ENCODE measurements at places on chromosomes 6 and 20. TPM values are rescaled to one million over a fixed set of nuclear protein-coding genes. Genes with fewer than 3 reads are reported as not detected.

Gene LTA
- not detected for total RNA-seq

Gene C20orf141
- total RNA-seq = not detected

Gene MOG
- not detected for total RNA-seq

Gene SLC52A3
- 1.1 TPM for total RNA-seq

Gene TAGAP
- total RNA-seq = 17.1 TPM

Gene ADGRG6
- 35.7 TPM for total RNA-seq

Gene ME1
- 12.9 TPM for total RNA-seq

Gene NKX2-2
- total RNA-seq = not detected

Gene LY6G6F
- 0.97 TPM for total RNA-seq

Gene PTGIS
- total RNA-seq = 41.2 TPM

Gene MYB
- 6.1 TPM for total RNA-seq

Gene CLDN20
- total RNA-seq = not detected

Gene MCHR2
- total RNA-seq = not detected

Gene ZBTB46
- total RNA-seq = 9.9 TPM

Gene CFAP61
- 8.6 TPM for total RNA-seq

Gene SMOC2
- 12.6 TPM for total RNA-seq

Gene TUBE1
- 22.2 TPM for total RNA-seq

Gene EDN3
- 0.27 TPM for total RNA-seq

Gene RNF182
- 5.3 TPM for total RNA-seq

Gene FAM217A
- not detected for total RNA-seq

Gene SPTLC3
- total RNA-seq = 18.7 TPM

- no peak for DNase-seq
Observed at GRCh38 chr20:50572938-50573777, 63.0 kb downstream of the PTPN1 start.

DNA sequence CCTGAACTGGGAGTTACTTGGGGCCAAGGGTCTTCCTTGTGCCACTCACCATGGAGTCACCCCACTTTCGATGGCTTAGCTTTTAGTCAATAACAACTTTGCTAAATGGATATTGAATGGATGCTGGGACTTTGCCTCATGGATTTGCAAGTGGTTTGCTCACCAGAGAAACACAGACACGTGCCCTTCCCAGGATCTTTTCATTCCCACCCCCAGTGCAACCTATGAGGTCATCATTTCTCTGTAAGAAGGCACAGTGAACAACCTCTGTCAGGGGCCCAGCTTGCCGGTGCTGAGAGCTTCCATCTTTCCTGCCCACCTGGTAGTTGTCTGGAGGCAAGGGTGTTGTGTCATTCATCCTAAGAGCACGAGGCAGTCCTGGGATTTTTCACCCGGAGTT is 256.8 kb upstream of the PMEPA1 start:
- DNase-seq = no peak

DNA sequence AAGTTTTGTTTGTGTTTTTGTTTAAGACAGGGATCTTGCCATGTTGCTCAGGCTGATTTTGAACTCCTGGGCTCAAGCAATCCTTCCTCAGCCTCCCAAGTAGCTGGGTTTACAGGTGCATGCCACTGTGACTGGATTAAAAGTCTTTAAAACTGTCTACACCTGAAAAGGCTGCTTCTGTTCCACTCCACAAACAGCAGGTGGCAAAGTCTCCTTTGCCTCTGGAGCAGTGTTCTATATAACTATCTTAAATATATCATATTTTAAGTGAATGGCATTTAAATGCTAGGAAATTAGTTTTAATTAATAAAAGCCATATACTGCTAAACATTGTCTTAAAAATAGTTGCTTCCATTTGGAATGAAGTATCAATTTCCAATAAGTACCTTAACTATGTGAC is 89.2 kb upstream of the BCLAF1 start:
- no peak for DNase-seq

DNA sequence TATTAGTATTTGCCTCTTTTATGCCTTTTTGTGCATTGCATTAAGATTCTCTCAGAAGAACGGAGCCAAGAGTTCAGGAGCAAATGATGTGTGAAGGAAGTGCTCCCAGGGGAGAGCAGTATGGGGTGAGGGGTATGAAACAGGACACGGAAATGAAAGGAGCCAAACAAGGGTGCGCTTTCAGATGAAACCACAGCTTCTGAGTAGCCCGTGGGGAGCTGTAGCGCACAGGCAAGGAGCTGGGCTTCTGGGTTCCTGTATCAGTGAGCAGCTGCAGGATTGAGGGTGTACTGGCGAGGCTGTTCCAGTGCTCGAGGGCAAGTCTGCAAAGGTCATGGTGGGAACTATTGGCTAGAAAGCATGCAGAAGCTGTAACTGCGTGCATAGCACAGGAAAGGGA is 25.4 kb downstream of the ANKEF1 start:
- DNase-seq = no peak

- no peak for DNase-seq
Observed at GRCh38 chr20:13741879-13742278, 42.8 kb downstream of the ESF1 start.

- DNase-seq = no peak
Observed at GRCh38 chr20:1817577-1818211, 77.5 kb upstream of the SIRPA start.

- DNase-seq = no peak
Observed at GRCh38 chr6:129849456-129849855, 11.7 kb downstream of the TMEM244 start.

DNA sequence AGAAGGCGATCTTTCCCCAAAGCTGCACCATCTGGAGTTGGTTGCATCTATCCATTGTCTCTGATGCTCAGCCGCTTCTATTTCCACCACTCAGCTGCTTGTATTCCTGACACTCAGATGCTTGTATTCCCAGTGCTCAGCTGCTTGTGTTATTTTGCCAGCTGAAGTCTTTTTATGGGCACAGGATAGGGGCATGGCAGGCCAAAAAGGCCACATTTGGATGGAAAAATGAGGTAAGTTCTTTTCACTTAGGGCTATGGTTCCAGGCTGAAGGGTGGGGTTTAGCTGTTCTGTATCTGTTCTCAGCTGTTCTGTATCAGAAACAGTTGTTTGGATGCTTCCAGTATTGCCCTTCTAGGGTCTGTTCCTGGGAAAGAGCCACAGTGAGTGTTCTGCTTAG is 944.9 kb downstream of the QKI start:
- no peak for DNase-seq

GRCh38 chr20:62914970-62915457 is 11.3 kb downstream of the DIDO1 start:
- peak; percentile 36 for DNase-seq

- no peak for DNase-seq
Observed at GRCh38 chr6:91569071-91569470, 982.2 kb upstream of the MAP3K7 start.

GRCh38 chr6:148307405-148307804 is 35.2 kb upstream of the SASH1 start:
- no peak for DNase-seq

- DNase-seq = no peak
Observed at GRCh38 chr20:12748359-12748994, 260.3 kb upstream of the SPTLC3 start.

DNA sequence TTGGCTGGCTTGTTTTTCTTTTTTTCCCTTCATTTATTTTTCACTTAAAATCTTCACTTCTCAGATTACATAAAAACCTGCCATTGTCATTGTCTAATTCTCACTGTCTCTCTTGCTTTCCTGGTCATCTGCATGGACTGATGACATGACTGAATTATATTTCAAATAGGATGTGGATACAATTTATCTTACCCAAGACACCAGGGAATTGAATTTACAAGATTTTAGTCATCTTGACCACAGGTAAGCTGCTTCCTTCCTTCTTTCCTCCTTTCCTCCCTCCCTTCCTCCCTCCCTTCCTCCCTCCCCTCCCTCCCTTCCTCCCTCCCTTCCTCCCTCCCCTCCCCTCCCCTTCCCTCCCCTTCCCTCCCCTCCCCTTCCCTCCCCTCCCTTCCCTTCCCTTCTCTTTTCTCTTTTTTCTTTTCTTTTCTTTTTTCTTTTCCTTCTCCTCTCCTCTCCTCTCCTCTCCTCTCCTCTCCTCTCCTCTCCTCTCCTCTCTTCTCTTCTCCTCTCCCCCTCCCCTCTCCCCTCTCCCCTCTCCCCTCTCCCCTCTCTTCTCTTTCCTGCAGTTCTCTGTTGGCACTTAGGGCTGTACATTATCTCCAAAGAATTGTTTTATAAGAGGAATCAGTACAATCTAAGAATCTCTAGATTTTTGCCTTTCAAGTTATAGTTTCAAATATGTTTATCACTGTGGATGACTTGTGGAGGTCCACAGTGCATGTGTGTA is 171.5 kb downstream of the CARMIL1 start:
- no peak for DNase-seq

DNA sequence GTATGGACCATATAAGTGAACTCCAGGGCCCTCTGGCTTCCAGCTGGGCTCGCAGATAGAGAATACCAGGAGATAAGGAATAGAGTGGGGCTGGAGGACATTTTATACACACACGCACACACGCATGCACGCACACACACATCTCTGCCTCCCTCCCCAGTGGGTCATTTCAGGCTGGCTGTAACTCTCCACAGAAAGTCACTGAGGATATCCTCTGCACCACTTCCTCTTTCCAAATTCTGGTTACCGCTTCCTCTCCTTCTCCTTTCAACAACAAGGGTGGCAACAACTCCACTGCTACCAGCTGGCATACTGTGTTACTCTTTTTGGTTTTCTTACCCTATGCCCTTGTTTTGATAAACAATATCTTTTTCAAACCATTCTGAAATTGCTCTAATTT is 280.2 kb downstream of the COL12A1 start:
- DNase-seq = no peak

GRCh38 chr6:7730001-7730783 is 4.3 kb downstream of the BMP6 start:
- no peak for DNase-seq

DNA sequence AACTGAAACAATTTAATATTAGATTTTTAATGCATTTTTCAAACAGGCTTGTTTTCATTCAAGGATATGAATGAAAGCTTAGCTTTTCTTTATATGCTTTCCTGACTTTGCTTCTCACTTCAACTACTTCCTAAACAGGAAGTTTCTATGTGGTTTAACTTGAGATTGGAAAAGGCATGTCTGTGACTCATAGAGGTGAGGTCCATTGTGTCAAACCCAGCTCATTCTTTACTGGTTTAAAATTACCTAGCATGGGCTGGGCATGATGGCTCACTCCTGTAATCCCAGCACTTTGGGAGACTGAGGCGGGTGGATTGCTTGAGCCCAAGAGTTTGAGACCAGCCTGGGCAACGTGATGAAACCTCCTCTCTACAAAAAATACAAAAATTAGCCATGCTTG is 34.4 kb downstream of the EFHC1 start:
- no peak for DNase-seq

GRCh38 chr20:52313341-52313963 is 121.9 kb upstream of the ZFP64 start:
- DNase-seq = no peak

DNA sequence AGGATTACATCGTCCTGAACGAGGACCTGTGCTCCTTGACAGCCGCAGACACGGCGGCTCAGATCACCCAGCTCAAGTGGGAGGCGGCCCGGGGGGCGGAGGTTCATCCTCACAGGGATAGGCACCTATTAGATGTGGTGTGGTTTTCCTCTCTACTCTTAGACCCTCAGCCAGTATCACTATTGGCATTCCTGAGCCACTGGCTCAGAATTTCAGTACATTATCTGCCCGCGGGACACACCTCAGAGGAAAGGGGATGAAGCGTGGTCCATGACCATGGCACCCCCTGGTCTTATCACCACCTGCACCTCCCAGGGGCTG is 34.6 kb upstream of the HLA-G start:
- no peak for DNase-seq

GRCh38 chr6:116562614-116563013 is 8.7 kb upstream of the RWDD1 start:
- no peak for DNase-seq

DNA sequence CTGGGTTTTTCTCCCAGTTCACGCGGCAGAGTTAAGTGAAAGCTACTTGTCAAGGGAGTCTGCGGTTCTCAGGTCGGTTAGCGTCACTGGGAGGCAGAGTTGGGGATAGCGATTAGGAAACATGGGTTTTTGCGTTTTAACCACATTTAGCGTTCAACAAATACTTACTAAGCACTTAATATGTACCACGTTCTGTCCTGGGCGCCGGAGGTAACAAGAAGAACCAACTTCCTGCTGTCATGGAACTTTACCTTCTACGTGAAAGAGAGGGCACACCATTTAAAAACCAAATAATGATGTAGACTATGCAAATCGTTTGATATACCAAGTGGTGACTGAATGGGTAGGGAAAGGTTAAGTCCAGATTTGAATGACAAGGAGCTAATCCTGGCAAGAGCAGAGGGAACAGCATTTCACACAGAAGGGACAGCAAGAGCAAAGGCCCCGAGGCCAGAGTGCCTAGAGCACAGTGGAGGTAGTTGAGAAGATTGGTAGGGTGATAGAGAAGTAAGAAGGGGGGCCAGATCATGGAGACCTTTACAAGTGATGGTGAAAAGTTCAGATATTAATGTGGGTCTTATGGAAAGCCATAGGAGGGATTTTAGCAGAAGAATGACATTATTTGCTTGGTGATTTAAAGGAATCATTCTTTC is 744 bp downstream of the RIOK1 start:
- DNase-seq = no peak

DNA sequence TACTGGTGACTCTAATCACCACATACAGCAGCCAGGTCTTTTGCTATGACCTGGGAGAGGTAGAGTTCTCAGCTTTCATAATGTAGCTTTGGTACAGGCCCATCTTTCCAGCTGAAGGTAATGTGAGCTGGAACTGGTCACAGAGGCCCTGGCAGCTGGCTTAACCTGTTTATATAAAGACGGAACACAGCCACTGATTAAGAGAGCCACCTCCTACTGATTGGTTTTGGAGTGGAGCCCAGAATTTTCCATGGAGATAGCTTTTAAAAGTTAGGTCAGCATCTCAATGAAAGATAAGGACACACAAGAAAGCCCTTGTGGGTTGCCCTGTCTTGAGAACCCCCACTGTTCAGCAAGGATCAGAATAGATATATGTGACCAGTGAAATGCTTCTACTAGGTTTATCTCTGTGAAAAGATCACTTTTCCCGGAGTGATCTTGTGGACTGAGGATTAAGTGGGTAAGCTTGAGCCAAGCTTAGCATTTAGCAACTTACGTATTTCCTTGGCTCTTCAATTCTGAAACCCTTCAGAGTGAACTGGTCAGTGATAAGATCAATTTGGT is 213.7 kb upstream of the CITED2 start:
- DNase-seq = no peak

- no peak for DNase-seq
Observed at GRCh38 chr20:62494980-62495748, 19.4 kb upstream of the GATA5 start.

DNA sequence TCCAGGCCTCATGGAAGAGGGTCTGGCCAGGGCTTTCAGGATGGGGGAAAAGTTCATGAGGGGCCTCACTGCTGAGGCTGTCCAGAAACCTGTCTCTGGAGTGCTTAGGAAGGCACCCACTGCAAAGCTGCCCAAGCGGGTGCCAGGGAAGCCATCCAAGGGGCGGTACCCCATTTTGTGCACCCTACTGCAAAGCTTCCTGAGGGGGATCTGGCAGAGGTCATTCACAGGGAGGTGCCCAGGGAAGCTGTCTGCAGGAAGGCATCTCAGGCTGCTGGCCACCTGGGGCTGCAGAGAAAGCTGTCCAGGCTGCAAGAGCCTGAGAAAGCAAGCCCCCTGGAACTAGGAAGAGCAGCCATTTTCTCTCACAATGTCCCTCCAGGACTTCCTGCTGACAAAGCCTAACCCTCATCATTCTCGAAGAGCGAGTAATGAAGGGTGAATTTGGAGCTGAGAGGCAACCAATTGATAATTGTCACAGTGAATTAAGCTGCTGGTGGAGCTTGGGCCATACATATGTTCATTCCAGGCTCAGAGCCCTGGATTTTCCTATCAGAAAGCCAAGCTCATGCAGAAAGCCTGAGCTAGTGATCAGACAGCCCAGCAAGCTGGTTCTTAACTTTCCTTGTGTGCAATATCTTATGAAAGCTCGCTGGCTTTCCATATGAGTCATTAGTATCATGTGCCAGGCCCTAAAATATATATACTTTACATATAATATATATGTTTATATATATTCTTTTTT is 62.2 kb upstream of the SLC22A16 start:
- no peak for DNase-seq
